ENCODE measurements at places on chromosomes 5 and 9.

DNA sequence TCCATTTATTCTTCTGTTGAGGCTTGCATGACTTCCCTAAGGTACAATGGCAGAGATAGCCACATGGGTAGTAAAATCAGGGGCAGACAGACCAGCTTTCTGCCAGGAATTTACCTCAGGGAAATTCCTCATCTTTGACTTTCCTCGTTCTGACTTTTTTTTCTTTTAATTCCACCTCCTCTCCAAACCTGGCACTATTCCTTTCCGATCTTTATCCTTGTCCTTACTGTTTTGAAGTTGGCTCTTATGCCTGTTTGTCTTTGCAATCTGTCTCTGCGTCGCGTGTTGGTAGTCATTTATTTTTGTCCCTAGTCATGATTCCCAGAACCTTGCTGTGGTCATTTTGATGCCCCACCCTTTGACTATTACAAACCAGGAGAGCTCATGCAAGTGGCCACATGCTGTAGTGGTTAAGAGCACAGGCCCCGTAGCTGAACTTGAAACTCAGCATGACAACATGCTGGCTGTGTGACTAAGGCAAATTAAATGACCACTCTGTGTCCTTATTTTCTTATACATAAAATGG, 19.0 kb downstream of the TMC1 start:
- no peak for DNase-seq

DNA sequence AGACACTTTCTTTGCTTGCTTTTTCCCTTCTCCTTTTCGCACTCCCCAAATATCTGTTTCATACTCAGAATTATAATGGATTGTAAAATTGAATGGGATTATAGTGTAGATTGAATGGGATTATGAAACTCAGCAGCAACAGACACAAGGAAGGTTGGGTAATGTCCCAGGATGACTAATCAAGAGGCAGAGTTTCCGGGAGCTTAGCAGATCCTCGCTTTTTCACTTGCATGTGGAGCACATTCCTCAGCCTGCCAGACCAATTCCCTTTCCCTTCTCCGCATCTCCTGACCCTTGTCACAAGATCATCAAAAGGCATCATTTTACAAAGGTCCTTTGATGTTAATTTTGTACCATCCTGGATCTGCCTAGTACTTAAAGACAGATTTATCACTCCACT, 55.1 kb upstream of the SLC1A1 start:
- no peak for DNase-seq

GRCh38 chr5:83498585-83498984, 27.0 kb downstream of the VCAN start:
- DNase-seq: no peak

- no peak for DNase-seq
These were observed 620.3 kb upstream of the WWC1 start for GRCh38 chr5:167671176-167671575.

- DNase-seq: no peak
These were observed 4.3 kb upstream of the AHRR start for GRCh38 chr5:317086-317811.

- DNase-seq: no peak
These were observed 55.6 kb downstream of the CAMSAP1 start for GRCh38 chr9:135851748-135852147.

DNA sequence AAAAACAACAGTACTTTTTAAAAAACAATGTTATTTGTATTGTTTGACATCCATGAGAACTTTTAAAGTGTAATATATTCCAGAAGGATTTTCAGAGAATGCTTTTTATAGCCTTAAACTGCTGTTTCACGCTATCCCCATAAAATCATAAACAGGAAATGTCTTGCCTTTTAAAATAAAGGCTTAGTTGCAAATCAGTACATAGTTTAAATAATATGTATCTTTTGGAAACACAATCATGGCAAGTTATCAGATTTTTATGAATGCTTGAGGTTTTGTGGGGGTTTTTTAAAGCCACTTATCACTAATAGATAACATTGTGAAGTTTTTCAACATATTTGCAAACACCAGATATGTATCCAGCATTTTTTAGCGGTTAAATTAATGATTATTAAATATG, 37.2 kb upstream of the F2RL2 start:
- no peak for DNase-seq

DNA sequence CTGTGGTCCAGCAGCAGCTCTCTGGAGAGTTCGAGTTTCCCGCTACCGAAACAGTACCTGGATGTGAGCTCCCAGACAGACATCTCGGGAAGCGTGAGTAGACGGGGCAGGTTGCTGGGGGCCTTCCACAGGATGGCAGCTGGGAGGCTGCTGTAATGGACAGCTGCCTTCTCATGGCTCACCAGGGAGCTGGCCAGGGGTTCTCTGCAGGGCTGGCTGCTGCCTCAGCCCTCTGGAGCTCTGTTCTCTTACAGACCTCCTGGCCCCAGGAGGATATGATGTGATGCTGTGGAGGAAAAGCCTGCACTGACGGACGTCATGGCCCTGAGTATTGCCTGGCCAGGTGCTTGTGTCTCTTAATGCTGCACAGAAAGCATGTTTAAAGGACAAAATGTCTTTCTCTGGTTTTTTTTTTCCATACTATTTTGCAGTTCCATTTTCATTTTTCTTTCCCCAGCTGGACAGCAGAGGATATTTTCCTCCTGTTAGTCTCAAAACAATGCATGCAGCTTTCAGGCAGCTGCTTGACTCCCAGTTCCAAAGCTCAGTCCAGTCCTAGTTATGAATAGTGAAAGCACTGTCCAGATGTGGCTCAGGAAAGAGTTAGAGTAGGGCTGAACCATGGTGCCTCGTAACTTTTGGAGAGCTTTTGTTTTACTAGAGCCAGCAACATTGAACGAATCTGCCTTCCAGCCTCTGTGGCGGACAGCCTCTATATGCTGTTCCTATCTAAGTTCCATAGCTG, 77.5 kb upstream of the RARS1 start:
- DNase-seq: no peak

- no peak for DNase-seq
These were observed 109.6 kb upstream of the CNTLN start for GRCh38 chr9:17025281-17025680.

GRCh38 chr5:5304361-5305020, 118.0 kb upstream of the ICE1 start:
- no peak for DNase-seq

GRCh38 chr5:173626505-173626820, 10.0 kb upstream of the BOD1 start:
- no peak for DNase-seq

- peak; percentile 76 for DNase-seq
These were observed at the start of gene SLCO4C1 for GRCh38 chr5:102296178-102296817. SLCO4C1 (minus strand) TSS chr5:102296284; CDS start chr5:102296262, 22 bp downstream.

- DNase-seq: peak; percentile 74
These were observed 1.1 kb downstream of the SLC27A4 start for GRCh38 chr9:128341435-128341849.

DNA sequence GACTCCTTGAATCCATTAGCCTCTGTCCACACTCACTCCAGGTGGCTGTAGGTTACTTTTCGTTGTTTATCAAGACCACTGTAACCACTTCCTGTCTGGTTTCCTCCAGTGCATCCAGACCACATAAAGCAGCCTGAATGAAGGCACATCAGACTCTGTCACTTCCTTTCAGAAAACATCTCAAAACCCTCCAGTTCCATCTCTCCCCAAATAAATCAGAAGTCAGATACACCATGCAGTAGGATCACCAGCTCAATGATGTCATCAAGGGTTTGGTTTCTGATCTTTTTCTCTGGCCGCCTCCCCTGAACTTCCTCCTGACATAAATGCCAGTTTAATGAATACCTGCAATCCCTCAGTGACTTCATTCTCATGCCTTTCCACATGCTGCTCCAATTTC, 161.2 kb downstream of the ZNF462 start:
- no peak for DNase-seq

DNA sequence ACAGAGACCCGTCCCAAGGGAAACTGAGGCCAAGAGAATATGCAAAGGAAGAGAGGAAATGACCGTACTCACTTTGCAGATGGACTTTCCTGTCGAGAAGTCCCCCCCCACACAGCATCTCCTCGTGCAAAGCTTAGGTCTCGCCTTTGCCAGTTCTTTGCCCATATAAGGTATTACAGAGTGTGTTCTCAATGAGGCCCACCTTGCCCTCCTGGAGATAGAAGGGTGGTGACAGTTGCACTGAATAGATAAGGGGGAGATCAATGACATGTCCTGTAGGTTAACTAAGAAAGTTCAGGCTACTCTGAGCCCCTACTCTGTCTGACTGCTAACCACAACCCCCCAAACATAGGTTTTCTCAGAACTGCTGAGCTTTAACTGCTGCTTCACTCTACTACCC, 68.2 kb upstream of the SPTLC1 start:
- DNase-seq: no peak

GRCh38 chr9:95025213-95026147, 292.0 kb downstream of the FANCC start:
- no peak for DNase-seq

DNA sequence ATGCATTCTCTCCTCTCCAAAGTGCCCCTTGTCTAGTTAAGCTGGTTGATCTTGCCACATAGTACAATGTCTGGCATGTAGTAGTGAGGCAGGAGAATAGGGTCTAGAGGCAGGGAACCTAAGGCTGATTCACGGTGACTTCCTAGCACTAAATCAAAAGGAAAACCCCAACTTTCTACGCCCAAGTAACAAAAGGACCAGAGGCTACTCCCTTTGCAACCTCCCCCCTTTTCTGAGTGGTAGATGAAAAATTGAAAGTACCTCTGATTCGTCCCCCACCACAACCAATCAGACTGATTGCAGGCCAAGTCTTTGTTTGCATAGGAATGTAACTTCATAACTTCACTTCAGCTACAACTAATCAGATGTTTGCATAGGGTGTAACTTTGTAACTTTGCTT, 278.8 kb downstream of the PSAT1 start:
- DNase-seq: no peak

- DNase-seq: no peak
These were observed 178.5 kb upstream of the MSX2 start for GRCh38 chr5:174545926-174546325.

DNA sequence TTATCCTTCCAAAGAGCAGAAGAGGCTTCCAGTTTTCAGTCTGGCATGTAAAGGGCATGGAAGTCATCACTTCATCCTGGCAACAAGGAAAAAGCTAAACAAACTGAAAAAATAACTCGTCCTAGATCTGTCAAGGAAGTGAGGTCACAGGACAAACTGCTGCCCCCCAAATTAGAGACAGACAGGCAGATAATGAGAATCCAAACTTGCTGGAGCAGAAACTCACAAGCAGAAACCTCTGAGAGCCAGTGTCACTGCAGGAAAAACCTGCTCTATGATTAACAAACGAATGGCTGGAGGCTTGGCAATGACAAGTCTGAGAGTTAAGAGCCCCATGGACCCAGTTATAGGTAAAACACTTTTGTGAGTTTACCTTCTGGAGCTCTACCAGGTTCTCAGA, 18.9 kb upstream of the MLANA start:
- no peak for DNase-seq

GRCh38 chr9:81266674-81267073, 422.7 kb downstream of the TLE1 start:
- DNase-seq: no peak

- no peak for DNase-seq
These were observed 32.3 kb upstream of the HTR4 start for GRCh38 chr5:148686660-148687059.

DNA sequence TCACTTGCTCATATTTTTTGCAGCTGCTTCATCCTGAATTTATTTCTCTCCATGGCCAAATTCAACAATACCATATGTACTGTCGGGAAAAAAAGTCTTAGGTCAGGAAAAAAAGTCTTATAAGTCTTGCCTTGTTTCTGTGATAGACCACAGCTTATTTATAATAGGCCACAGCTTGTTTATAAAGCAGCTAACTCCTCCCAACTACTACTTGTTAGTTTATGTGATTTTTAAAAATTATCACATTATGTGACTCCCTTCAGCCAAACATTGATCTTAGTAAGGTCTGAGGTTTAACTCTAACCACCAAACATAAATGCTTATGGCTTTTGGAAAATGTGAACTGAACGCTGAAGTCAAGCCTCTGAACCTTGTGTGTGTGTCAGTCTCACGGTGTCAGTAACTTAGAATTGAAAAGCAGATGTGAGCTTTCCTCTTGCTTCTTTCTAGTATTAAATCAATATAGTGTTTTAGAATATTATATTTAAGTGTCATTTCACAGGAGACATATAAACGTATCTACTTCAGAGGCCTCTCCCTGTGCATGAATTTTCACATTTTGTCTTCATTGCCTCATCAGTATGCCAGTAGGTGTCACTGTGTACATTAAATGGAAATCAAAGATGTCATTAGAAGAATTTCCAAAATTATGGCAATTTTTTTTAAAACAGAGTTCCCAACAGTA, 51.3 kb downstream of the SNX24 start:
- DNase-seq: no peak

GRCh38 chr9:121246821-121247561, 21.0 kb upstream of the GSN start:
- no peak for DNase-seq

GRCh38 chr9:136309101-136309801, 5.4 kb upstream of the CCDC187 start:
- no peak for DNase-seq

- no peak for DNase-seq
These were observed 40.1 kb upstream of the KIAA1958 start for GRCh38 chr9:112446526-112446925.

- no peak for DNase-seq
These were observed 612 bp downstream of the UGT3A2 start for GRCh38 chr5:36066001-36066539.

DNA sequence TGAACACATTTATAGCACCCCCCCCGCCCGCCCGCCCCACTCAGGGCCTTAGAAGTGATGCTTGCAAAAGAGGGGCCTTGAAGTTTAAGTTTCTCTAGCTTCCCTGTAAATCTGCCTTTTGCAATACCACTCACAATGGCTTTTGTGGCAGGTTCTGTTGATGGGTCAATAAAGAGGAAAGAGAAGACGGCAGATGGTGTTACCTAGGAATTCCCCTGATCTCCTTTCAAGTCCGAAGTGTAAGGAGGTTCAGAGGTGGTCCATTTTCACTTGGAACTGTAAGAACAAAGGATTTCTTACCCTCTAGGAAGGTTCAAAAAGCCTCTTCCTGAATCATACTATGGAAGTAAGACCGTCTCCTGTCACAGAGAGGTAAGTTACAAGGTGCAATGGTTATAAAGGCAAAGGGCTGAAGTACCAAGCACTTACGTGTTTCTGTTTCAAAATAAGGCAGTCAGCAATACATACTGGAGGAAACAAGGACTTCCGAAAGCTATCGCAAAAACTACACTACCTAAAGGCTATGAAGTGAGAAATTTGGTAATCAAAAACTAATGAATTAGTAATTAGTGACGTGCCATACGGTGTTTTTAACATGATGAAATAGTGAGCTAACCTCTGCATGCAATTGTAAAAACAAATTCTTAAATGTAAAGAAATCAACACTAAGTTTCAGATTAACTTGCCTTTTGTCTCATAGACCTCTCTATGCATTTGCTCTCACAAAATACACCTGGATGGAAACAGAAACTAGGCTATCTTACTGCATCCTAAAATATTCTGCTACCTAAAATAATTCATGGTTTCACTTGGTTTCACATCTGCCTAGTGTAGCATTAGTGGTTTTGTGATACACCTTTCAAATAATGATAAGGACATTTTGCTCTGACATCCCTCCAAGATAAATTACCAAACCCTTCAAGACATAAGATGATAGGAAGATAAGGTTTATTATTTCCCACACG, 589.4 kb upstream of the FAM174A start:
- no peak for DNase-seq

- no peak for DNase-seq
These were observed 55.8 kb upstream of the CPEB4 start for GRCh38 chr5:173832386-173832785.
